ENCODE measurements at places on chromosomes 6 and 20.

DNA sequence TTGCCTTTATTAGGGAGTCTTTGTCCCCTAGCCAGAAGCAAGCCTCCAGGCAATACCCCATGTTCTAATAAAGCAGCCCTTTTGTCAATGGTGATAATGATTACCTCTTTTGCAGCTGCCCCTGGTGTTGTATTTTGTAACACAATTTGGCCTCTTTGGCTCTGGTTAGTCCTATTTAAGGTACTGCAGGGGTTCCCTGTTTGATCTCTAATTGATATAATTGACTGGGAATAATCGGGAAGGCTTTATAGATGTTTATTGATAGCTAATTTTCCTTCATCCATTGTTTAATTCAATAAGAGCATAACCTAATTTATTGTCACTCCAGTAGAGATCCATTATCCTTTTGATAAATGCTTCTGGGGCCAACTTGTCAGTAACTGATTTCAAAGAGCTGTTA, 537.2 kb downstream of the PKHD1 start:
- DNase-seq = no peak

GRCh38 chr6:56772737-56773184, 130.1 kb upstream of the DST start:
- no peak for DNase-seq

DNA sequence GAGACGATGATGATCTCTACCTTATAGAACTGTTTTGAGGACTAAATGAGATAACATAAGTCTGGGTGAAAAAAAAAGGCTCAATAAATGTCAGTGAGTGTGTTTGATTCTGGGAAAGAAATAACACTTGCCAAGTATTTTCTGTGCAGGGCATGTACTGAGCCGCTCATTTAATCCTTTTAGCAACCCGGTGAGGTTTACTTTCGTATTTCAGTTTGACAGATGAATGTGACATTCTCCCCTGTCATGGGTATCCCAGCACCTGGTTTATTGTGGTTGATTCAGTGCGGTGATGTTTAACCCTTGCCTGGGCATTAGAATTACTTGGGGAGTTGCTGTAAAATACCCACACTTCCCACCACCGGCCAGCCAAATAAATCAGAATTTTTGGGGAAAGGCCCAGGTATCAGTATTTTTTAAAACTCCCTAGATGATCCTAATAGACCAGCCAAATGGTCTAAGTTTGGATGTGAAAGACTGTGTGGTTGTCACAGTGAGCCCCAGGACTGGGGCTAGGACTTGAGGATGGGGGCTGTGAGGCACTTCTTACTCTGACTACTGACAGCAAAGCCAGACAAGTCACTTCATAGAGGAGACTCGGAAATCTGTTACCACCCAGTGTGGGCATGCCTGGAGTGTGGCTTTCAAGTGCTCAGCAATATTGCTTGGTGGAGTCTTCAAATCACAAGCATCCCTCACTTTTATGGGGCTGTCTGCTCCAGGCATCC, 100.2 kb upstream of the KCNG1 start:
- no peak for DNase-seq

DNA sequence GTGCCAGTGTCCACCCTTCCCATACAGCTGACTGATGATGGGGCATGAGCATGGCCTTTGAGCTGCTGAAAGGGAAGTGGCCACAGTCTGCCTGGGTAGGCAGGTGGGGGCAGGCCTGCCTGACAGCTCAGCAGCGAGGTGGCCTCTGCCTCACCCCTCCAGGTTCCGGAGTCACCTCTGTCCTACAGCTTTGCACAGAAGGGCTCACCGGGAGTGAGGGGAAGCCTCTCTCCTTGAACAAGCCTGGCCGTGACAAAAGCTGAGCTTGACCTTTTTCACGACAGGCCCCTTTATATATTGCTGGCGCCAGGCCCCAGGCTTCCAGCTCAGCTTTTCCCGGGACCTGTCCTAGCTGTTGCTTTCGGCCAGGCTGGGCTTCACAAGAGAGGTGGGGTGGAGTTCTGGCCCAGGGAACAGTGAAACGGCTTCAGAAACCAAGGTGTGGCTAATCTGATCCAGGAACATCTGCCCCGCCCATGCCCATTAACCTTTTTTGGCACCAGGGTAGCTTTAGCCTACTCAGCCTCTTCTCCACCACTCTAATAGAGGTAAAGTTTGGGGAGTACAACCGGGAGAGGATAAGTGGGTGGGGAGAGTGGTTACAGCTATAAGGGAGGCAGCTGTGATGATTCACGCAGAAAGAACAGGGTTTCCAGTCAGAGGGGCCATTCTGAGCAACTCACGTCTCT, 42.9 kb downstream of the C6orf132 start:
- DNase-seq = no peak

- no peak for DNase-seq
These were observed 56.5 kb upstream of the CCN2 start for GRCh38 chr6:132007474-132008190.

DNA sequence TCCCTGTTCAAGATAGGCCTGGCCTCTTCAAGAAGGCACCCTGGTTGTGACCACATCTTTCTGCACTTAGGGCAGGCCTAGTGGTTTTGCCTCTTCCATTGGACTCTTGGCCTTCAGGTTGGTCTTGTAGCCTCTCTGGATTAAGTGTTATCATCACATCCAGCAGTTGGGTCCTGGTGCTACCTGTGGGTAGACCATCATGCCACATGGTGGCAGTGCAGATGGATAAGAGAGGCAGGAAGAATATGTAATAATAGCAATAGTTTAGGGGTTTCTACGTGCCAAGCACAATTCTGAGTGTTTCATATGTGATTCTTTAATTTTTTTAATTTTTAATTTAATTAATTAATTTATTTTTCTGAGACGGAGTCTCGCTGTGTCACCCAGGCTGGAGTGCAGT, 28.5 kb upstream of the SNRPB2 start:
- no peak for DNase-seq

DNA sequence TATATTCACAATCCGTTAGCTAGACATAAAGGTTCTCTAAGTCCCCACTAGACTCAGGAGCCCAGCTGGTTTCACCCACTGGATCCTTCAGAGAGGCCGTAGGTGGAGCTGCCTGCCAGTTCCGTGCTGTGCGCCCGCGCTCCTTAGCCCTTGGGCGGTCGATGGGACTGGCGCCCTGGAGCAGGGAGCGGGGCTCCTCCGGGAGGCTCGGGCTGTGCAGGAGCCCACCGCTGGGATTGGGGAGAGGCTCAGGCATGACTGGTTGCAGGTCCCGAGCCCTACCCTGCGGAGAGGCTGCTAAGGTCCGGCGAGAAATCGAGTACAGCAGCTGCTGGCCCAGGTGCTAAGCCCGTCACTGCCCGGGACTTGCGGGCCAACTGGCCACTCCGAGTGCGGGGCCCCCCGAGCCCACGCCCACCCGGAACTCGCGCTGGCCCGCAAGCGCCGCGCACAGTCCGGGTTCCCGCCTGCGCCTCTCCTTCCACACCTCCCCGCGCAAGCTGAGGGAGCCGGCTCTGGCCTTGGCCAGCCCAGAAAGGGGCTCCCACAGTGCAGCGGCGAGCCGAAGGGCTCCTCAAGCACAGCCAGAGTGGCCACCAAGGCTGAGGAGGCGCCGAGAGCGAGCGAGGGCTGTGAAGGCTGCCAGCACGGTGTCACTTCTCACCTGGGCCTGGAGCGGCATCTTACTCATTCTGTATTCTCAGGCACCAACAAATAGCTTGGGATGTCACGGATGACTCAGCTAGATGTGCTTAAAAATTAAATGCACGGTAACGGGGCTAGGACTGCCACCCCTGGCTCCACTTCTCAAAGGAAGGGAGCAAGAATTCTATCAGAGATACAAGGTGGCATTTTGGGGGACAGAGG, 44.1 kb downstream of the IRF4 start:
- no peak for DNase-seq

GRCh38 chr6:166439366-166440091, 56.8 kb upstream of the MPC1 start:
- no peak for DNase-seq

- DNase-seq = no peak
These were observed 86.7 kb downstream of the SCML4 start for GRCh38 chr6:107737397-107737793.

DNA sequence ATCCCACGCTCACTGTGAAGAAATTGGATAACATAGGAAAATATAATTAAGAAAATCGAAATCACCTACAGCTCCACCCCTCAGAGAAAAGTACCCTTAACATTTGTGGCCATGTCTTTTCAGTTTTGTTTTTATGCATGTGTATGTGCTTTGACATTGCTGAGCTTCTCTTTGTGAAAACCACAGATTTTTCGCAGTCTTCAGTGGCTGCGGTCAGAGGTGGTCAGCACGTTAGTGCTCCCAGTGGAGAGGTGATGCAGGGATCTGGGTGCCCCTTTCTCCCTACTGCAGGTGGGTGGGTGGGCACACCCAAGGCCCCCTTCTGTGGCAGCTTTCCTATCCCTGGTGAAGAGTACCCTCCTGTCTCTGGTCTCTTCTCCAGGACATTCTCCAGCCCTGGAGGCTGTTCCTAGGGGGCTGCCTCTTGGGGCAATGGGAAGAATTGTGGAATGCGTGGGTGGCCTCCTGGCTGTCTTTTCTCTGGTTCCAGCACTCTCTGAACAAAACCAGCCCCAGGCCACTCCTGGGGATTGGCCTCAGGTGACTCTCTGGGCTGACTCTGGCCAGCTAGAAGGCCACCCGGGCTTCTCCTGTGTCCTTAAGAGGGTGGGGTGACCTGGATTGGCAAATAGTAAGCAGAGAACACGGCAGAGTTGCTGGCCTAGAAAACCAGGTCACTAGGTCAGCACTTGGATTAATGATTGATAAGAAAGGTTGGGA, 49.8 kb upstream of the FANCE start:
- DNase-seq = no peak

GRCh38 chr20:45957021-45957941, 14.7 kb downstream of the ZNF335 start:
- no peak for DNase-seq

- no peak for DNase-seq
These were observed 38.5 kb upstream of the SLC22A3 start for GRCh38 chr6:160309718-160310117.

All from activated naive CD4-positive, alpha-beta T cell treated with anti-CD3 and anti-CD28 coated beads, Interleukin-2, amount 50 U/mL, for 16 hours (primary cell).